ENCODE measurements at places on chromosomes 7 and 10.

GRCh38 chr7:45080265-45080957 lies 8.4 kb downstream of the NACAD start:
- DNase-seq, result no peak

DNA sequence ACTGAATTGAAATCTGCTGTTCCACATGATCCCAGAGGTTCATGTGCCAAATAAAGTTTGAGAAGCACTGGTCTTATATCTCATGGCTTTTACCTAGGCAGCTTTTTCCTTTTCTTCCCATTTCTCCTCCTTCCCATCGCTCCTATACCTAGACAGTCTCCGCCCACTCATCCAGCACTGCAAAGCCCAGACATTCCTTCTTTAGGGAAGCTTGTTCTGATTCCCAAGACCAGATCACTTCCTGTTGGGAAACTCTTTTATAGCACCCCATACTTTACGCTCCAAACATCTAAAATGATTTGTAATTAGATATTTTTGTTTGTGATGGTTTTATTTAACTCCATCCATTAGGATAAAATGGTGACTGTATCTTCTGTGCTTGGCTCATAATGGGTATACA lies 75.9 kb downstream of the BMPER start:
- DNase-seq, result no peak

GRCh38 chr10:93573051-93573909 lies 6.8 kb downstream of the FFAR4 start:
- no peak for DNase-seq

- DNase-seq, result no peak
These were observed 211.0 kb downstream of the NEBL start for GRCh38 chr10:20686015-20686635.

- no peak for DNase-seq
These were observed 56.6 kb downstream of the VOPP1 start for GRCh38 chr7:55515569-55516279.

DNA sequence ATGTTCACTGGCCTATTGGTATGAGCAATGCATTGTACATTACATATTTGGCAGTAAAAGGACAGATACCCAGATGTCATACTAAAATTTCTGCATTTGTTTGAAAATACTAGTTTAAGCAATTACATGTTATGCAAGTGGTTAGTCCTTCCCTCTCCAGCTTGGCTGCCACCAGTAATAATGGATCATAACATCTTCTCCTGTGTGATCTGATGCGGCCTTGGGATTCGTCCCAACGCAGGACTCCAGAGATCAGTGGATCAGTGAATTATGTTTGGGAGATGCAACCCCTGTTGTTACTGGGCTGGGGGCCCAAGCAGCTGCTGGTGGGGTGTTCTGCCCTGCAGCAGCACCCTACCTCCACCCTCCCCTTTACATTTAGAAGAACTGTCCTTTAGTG lies 11.2 kb upstream of the PDK4 start:
- no peak for DNase-seq

GRCh38 chr10:75602341-75602740 lies 170.9 kb downstream of the LRMDA start:
- no peak for DNase-seq

GRCh38 chr7:105934572-105935185 lies 28.4 kb upstream of the CDHR3 start:
- no peak for DNase-seq

DNA sequence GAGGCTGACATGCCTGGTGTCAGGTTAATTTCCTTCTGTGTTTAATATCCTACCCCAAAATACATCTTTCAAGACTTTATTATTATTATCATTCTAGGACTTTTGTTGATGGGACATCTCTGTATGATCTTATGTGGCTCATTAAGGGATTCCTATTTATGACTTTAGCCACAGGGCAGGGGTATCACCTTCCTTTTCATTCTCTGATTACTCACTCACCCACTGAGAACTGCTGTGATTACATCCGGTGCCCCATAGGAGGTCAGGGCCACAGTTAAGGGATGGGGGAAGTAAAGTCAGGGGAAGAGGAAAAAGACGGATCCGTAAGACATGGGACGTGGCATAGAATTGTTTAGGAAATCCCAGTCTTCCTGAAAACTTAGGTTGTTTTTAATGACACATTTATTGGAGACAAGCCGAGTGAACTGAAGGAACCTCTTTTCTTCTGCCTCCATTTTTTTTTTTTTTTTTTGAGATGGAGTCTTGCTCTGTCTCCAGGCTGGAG lies 61.0 kb upstream of the PITRM1 start:
- DNase-seq, result no peak

GRCh38 chr10:60390224-60390626 lies 550 bp upstream of the ANK3 start:
- no peak for DNase-seq
